ENCODE measurements at places on chromosomes 5 and 9. TPM values are rescaled to one million over a fixed set of nuclear protein-coding genes. Genes with fewer than 3 reads are reported as not detected.
A peak's percentile ranks its signal among the peaks of the same experiment; 100 is the strongest.

DNA sequence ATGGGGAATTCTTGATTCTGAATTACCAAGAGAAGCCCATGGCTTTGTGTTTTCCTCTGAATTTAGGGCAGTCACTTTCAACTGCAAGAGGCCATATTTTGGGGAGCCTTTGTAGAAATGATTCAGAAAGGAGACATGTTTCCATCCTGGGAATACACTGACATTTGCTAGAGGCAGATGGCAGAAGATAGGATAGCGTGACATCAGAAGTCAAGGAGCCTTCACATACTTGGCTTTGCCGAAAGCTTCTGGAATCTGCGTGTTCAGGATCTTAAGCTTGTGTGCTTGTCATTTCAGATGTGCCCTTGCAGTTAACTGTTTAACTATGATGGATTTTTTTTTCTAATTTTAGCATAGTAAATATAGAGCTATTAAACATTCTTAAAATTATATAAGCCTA is 296.2 kb downstream of the ARHGEF28 start:
- H3K27me3 ChIP-seq = no peaks in the 10 kb centered on the region
- no peaks in the 10 kb centered on the region for H3K4me1 ChIP-seq
- DNase-seq = no peak

- H3K4me1 ChIP-seq = no peaks in the 10 kb centered on the region
- DNase-seq = no peak
- H3K27me3 ChIP-seq = no peaks in the 10 kb centered on the region
These were observed 85.8 kb upstream of the IL6ST start for GRCh38 chr5:56080375-56081052.

GRCh38 chr5:82331557-82331956 is 53.4 kb upstream of the RPS23 start:
- H3K27me3 ChIP-seq = no peaks in the 10 kb centered on the region
- H3K27ac ChIP-seq = peak overlapping the region; percentile 95

DNA sequence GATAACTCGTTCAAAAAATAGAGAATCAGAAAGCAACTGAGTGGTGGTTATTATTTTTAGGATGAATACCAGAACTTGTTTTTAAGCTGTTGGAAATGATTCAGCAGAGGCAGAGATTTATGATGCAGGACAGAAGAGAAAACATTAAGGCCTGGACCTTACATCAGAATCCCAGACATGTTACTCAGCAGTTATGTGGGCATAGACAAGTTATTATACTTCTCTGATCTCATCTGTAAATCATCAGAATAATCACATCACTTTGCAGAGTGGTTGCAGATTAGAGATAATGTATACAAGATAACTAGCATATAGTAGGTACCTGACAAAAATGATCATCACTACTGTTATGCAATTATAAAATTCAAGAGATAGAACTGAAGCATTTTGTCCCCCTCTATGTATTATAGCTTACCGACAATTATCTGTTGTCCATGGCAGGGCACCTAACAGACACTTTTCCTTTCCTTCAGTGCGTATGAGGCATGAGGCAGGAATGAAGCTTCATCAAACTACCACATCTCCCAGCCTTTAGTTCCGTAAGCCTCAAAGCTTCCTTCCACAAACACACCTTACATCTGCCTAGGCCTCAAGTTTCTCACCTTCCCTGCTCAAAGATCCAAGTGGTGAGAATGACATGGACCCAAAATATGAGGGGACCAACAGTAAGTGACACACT is 165.9 kb downstream of the DENND1A start:
- peaks cover 2% of the 10 kb centered on the region for H3K4me1 ChIP-seq
- peaks cover 5% of the 10 kb centered on the region for H3K36me3 ChIP-seq
- no peaks in the 10 kb centered on the region for H3K27me3 ChIP-seq
- no peak for DNase-seq

GRCh38 chr9:124392254-124392870 is 22.9 kb downstream of the PSMB7 start:
- H3K36me3 ChIP-seq = peaks cover 17% of the 10 kb centered on the region
- H3K4me1 ChIP-seq = peaks cover 42% of the 10 kb centered on the region
- no peaks in the 10 kb centered on the region for H3K27me3 ChIP-seq
- H3K4me3 ChIP-seq = peak overlapping the region; percentile 28

- peaks cover 25% of the 10 kb centered on the region for H3K4me1 ChIP-seq
- DNase-seq = peak; percentile 65
These were observed 22.1 kb downstream of the CAMSAP1 start for GRCh38 chr9:135885100-135885853.

GRCh38 chr9:120579139-120580050 is 572 bp downstream of the CDK5RAP2 start:
- no peak for DNase-seq
- peak overlapping the region; percentile 59 for H3K4me3 ChIP-seq
- no peaks in the 10 kb centered on the region for H3K36me3 ChIP-seq
- peak overlapping the region; percentile 25 for H3K27ac ChIP-seq
- H3K4me1 ChIP-seq = peaks cover 19% of the 10 kb centered on the region

DNA sequence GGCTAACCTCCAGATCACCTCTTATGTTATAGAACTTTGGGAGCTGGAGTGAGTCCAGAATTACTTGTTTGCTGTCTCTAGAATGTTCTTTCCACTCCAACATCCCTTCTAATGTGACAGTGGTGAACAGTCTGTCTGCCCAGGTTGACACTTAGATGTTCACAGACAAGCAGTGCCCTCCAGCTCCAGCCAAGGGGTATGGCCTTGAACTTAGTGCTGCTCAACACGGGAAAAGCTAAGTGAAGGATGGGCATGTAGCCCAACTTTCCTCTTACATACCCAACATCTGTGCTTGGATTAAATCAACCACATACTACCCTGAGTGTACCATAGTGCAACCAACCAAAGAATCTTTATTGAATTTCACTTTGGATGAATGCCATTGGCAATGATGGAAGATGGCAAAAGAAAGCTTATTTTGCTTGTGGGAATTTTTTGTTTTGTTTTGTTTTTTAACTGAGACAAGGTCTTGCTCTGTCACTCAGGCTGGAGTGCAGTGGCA is 201.2 kb downstream of the NXNL2 start:
- no peak overlapping the region for H3K4me3 ChIP-seq
- H3K27me3 ChIP-seq = no peaks in the 10 kb centered on the region
- no peaks in the 10 kb centered on the region for H3K36me3 ChIP-seq
- DNase-seq = no peak
- H3K27ac ChIP-seq = peak overlapping the region; percentile 31
- peaks cover 40% of the 10 kb centered on the region for H3K4me1 ChIP-seq

- no peak overlapping the region for H3K4me3 ChIP-seq
- no peak overlapping the region for H3K27ac ChIP-seq
- no peaks in the 10 kb centered on the region for H3K27me3 ChIP-seq
- DNase-seq = no peak
- H3K36me3 ChIP-seq = no peaks in the 10 kb centered on the region
These were observed 328.9 kb downstream of the PJA2 start for GRCh38 chr5:109080896-109081295.

DNA sequence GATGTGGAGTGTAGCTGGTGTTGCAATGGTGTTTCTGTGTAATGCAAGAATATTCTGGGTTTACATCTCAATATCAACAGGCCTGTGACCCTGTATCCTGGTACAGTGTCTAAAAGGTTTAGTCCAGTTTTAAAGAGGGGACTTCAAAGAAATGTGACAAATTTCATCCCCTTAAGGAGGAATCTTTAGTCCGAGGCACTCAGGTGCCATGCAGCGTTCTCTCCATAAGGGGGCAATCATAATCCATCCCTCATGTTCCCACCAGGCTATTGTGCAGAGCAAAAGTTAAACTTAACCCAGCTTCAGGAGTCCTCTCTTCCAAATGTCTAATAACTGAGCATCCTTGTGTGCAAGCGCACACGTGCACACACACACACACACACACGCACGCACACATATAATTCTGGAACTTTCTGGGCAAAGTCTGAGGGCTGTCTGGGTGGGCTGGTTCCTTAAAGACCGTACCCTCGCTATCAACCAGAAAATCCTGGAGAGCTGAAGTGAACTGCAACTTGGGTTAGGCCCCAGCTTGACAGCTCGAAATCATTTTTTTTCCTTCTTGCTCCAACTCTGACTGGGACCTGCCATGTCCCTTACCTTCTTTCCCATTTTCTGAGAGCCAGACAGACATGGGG is 46.0 kb downstream of the CRB2 start:
- peak; percentile 81 for DNase-seq
- H3K27ac ChIP-seq = no peak overlapping the region
- H3K27me3 ChIP-seq = no peaks in the 10 kb centered on the region
- H3K4me1 ChIP-seq = peaks cover 6% of the 10 kb centered on the region
- H3K4me3 ChIP-seq = no peak overlapping the region

GRCh38 chr5:114658194-114658593 is 296.3 kb downstream of the KCNN2 start:
- no peak overlapping the region for H3K27ac ChIP-seq
- DNase-seq = no peak
- H3K36me3 ChIP-seq = no peaks in the 10 kb centered on the region
- H3K27me3 ChIP-seq = no peaks in the 10 kb centered on the region

- DNase-seq = no peak
- H3K4me1 ChIP-seq = peaks cover 13% of the 10 kb centered on the region
- peak overlapping the region; percentile 77 for H3K27ac ChIP-seq
- H3K27me3 ChIP-seq = no peaks in the 10 kb centered on the region
- H3K36me3 ChIP-seq = no peaks in the 10 kb centered on the region
- no peak overlapping the region for H3K4me3 ChIP-seq
These were observed 268.2 kb downstream of the ISL1 start for GRCh38 chr5:51651476-51651875.

- no peak overlapping the region for H3K4me3 ChIP-seq
- H3K36me3 ChIP-seq = no peaks in the 10 kb centered on the region
- H3K4me1 ChIP-seq = no peaks in the 10 kb centered on the region
- no peak overlapping the region for H3K27ac ChIP-seq
- no peak for DNase-seq
- no peaks in the 10 kb centered on the region for H3K27me3 ChIP-seq
These were observed 6.0 kb downstream of the SOHLH1 start for GRCh38 chr9:135693265-135693664.

DNA sequence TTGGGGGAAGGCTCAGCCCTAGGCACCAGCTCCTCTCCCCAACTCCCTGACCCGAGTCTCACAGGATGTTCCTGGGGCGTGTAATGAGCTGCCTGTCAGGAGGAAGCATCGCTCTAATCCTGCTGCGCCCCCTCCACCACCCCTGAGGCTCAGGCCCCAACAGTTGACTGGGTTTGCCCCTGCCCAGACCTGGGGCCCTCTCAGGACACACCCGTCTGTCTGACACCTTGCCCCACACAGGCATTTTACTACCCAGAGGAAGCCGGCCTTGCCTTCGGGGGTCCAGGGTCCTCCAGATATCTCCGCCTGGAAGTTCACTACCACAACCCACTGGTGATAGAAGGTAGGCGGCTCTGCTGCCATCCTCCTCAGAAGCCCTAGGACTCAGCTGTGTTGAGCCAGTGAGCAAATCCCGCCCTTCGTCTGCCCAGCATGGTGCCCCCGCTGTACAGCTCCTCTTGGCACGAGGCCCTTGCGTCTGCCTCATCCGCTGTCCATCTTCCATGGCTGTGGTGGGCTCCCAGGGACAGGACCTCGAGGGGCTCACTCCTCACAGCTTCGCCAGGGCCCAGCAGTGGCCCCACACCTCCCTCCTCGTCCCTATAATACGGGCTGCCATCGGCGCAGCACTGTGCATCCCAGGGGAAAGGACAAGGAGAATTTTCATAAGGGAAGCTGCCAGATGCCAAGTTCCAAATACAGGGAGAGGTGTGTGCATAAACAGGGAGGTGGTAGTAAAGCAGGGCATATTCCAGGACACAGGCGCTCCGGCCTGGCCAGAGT is 8.0 kb downstream of the DBH start:
- DNase-seq = no peak
- H3K27ac ChIP-seq = peak overlapping the region; percentile 36
- H3K27me3 ChIP-seq = peaks cover 30% of the 10 kb centered on the region
- H3K4me3 ChIP-seq = no peak overlapping the region
- peaks cover 9% of the 10 kb centered on the region for H3K36me3 ChIP-seq

DNA sequence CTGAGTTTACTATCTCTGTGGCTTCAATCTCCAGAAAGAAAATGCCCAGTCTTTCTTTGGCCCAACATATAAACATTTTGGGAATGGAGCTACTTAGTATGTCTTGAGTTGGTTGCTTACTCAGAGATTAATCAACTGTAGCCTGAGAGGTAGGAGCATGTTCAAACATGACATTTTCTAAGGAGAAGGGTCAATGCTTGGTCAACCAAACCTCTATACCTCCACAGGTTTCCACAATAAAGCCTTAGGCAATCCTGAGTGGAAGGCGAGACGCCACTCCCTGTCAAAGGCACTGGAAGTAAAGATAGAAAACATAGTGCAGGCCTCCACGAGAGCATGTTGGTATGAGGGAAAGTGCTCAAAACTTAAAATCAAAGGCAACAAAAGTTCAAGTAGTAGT is 411.4 kb downstream of the KCTD16 start:
- no peak overlapping the region for H3K27ac ChIP-seq
- no peaks in the 10 kb centered on the region for H3K4me1 ChIP-seq
- H3K36me3 ChIP-seq = no peaks in the 10 kb centered on the region

DNA sequence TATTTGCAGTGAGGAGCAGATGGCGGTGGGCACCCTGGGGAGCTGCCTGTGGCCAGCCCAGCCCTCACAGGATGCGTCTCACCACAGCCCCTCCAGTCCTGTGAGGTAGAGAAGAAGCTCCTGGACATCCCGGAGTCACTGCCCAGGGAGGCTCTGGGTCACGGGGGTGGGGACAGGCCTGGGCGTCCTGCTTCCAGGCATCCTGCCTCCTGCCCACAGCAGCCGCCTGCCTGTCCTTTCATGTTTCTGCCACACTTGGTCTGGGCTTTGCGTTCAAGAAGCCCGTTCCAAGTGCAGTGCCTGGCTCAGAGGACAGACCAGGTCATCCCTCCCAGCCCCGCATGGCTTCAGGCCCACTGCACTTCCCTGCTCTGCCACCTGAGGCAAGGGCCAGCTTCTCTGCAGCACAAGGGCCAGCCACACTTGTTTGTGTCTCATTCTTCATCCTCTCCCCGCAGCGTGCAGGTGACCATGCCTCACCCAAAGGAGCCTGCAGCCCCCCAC is 38.2 kb downstream of the ZDHHC11B start:
- no peak overlapping the region for H3K4me3 ChIP-seq
- H3K36me3 ChIP-seq = no peaks in the 10 kb centered on the region
- no peak overlapping the region for H3K27ac ChIP-seq
- DNase-seq = peak; percentile 28

DNA sequence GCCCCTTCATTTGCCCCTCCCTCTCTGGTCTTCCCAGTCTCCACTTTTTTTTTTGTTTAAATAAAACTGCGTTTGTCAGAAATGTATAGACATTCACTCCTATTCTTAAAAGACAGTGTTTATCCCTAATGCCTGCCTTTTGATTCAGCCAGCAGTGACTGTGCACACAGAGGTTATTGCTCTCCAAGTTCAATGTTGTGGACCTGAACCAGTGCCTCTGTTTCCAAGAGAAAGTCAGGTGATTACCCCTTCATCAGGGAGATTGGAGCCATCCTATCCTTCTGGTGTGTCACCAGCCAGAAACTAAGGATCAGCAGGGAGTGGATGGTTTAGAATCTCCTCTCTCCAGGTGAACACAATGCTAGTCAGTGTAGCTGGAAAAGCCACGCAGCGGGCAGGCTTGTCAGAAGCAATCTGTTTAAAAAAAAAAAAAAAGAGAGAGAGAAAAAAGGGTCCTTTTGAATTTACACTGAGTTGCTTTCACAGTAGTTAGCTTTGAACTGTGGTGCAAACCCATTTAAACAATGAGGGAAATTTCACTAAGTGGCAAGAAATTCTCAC is 167.5 kb upstream of the DMRT1 start:
- no peak for DNase-seq
- H3K36me3 ChIP-seq = no peaks in the 10 kb centered on the region
- H3K27me3 ChIP-seq = peaks cover 50% of the 10 kb centered on the region
- H3K4me3 ChIP-seq = no peak overlapping the region
- H3K4me1 ChIP-seq = no peaks in the 10 kb centered on the region

Gene DNM1
- polyA plus RNA-seq = 35.7 TPM

Gene PCDHGB7
- 19.1 TPM for polyA plus RNA-seq

Gene SPATA31C2
- polyA plus RNA-seq = not detected

Gene CYLC2
- not detected for polyA plus RNA-seq

Measured in SK-N-SH (cell line).